ENCODE measurements at places on chromosomes 4 and X. TPM values are rescaled to one million over a fixed set of nuclear protein-coding genes. Genes with fewer than 3 reads are reported as not detected.

MAGEB17 gene
- not detected for polyA plus RNA-seq

VSIG4 gene
- 8.5 TPM for polyA plus RNA-seq

LRP2BP gene
- 5.1 TPM for polyA plus RNA-seq

SMPX gene
- polyA plus RNA-seq = 9.1 TPM

FAM184B gene
- 0.28 TPM for polyA plus RNA-seq

LAMP2 gene
- polyA plus RNA-seq = 83.1 TPM

EPHA5 gene
- 0.10 TPM for polyA plus RNA-seq

STATH gene
- not detected for polyA plus RNA-seq

GIMD1 gene
- polyA plus RNA-seq = not detected

MAGEA1 gene
- polyA plus RNA-seq = not detected

C4orf54 gene
- polyA plus RNA-seq = 2.6 TPM

PTTG2 gene
- polyA plus RNA-seq = not detected

MAGEE1 gene
- 5.3 TPM for polyA plus RNA-seq

NEIL3 gene
- polyA plus RNA-seq = 15.3 TPM

COL4A5 gene
- 136 TPM for polyA plus RNA-seq

ZNF157 gene
- polyA plus RNA-seq = 0.84 TPM

CNOT6L gene
- polyA plus RNA-seq = 34.6 TPM

YY2 gene
- polyA plus RNA-seq = 4.4 TPM

TBX22 gene
- not detected for polyA plus RNA-seq

DNAAF6 gene
- polyA plus RNA-seq = 1.2 TPM

S100P gene
- 2.4 TPM for polyA plus RNA-seq

ANAPC10 gene
- polyA plus RNA-seq = 35.1 TPM

FOXR2 gene
- not detected for polyA plus RNA-seq

All from right lung (tissue), 10 donors.